Pancreas (tissue), 10 donors: ENCODE measurements at places on chromosomes 2 and 18. TPM values are rescaled to one million over a fixed set of nuclear protein-coding genes. Genes with fewer than 3 reads are reported as not detected.
A peak's percentile ranks its signal among the peaks of the same experiment; 100 is the strongest.

DNA sequence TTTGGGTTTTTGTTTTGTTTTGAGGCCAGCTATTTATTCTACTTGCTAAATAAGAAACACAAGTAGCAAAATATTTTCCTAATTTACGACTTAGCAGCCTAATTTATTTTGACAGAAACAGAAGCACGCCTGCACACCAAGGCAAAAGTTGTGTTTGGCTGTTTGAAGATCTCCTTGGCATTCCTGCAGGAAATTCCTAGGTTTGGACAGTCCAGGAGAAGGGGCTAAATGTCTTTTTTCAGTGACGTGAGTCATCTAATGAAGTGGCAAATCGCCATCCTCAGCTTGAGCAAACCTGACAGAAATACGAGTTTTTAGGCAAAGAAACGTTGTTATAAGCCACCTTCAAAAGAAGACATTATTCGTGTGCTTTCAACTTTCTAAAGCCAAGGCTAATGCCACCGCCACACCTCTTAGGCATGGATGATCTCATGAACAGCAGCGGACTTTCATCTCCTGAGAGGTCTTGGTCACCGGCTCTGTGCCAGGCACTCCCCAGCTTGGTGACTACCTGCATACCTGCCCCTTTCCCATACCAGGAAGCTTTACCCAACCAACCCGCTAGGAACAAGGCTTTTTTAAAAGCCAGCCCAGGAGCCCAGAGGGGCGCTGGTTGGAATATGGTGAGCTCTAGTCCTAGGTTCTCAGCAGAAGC is 30.9 kb downstream of the STK39 start:
- H3K4me3 ChIP-seq: no peak overlapping the region
- H3K4me1 ChIP-seq: peaks cover 21% of the 10 kb centered on the region
- DNase-seq: no peak
- no peak overlapping the region for H3K27ac ChIP-seq

DNA sequence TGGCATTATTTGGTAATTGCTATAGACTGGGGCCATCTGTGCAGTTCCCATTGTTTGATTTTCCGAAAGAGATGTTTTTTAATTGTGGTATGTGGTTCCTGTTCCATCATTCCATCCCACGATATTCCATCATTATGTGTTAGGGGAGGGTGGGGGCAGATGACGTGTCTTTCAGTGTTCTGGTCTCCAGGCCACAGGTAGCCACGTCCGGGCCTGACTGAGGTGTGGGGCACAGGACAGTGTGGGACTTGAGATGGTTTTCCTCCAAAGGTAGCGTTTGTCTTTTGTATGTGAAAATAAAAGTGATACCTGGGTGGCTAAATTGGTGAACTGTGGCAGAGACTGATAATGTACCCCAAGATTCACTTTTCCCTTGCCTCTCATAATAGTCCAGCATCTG is 192.2 kb upstream of the HAAO start:
- no peaks in the 10 kb centered on the region for H3K36me3 ChIP-seq
- no peaks in the 10 kb centered on the region for H3K27me3 ChIP-seq
- peak overlapping the region; percentile 60 for H3K27ac ChIP-seq
- DNase-seq: no peak
- no peak overlapping the region for H3K4me3 ChIP-seq
- peaks cover 12% of the 10 kb centered on the region for H3K4me1 ChIP-seq

- no peaks in the 10 kb centered on the region for H3K36me3 ChIP-seq
- H3K4me1 ChIP-seq: peaks cover 32% of the 10 kb centered on the region
- no peak for DNase-seq
- H3K27me3 ChIP-seq: no peaks in the 10 kb centered on the region
- H3K27ac ChIP-seq: no peak overlapping the region
Measured at GRCh38 chr2:190352668-190353536, 9.5 kb downstream of the INPP1 start.

DNA sequence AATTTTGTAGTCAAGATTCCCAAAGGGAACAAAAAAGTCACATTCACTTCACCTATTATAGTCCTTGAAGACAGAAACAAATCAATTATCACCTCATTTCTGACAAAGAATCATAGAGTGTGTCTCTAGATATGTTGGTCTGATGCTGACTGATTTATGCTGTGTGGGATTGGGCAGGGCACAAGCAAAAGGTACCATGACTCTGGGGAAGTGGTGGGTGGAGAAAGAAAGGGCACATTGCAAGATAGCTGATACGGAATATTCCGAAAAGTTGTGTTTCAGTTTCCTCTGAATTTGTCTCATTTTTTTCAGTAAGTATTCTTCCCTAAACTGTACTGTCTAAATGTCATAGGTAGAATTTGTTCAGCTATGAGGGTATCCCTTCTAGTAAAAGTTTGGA is 268.0 kb downstream of the MREG start:
- no peaks in the 10 kb centered on the region for H3K4me1 ChIP-seq
- H3K4me3 ChIP-seq: no peak overlapping the region
- no peaks in the 10 kb centered on the region for H3K27me3 ChIP-seq
- no peaks in the 10 kb centered on the region for H3K36me3 ChIP-seq

DNA sequence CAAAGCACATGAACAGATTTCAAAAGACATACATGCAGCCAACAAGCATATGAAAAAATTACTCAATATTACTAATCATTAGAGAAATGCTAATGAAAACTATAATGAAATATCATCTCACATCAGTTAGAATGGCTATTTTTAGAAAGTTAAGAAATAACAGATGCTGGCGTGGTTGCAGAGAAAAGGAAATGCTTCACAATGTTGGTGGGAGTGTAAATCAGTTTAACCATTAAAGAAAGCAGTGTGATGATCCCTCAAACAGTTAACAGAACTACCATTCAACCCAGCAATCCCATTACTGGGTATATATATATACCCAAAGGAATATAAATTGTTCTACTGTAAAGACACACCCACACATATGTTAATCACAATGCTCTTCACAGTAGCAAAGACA is 117.7 kb upstream of the SETBP1 start:
- DNase-seq: no peak
- H3K36me3 ChIP-seq: no peaks in the 10 kb centered on the region
- H3K27ac ChIP-seq: no peak overlapping the region
- H3K4me3 ChIP-seq: no peak overlapping the region
- no peaks in the 10 kb centered on the region for H3K4me1 ChIP-seq

The IL1RL1 gene
- 0.28 TPM for total RNA-seq

The LYPD6B gene
- 5.6 TPM for total RNA-seq

DNA sequence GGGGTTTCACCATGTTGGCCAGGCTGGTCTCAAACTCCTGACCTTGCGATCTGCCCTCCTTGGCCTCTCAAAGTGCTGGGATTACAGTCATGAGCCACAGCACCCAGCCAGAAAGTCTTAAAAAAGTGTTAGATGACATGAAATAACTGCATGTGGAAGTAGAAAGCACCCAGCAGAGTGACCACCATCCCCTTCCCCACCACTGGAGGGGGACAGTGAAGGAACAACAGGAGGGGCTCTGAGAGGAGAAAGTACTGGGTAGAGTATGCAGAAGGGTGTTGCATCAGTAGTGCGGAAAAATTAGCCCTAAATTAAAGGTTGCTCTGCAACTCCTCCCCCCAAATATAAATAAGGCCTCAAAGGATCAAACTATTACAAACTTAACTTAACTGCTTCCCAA is 230.5 kb downstream of the ZNF521 start:
- DNase-seq: no peak
- H3K4me3 ChIP-seq: no peak overlapping the region
- no peaks in the 10 kb centered on the region for H3K27me3 ChIP-seq
- no peaks in the 10 kb centered on the region for H3K36me3 ChIP-seq
- H3K27ac ChIP-seq: no peak overlapping the region

GRCh38 chr2:112138159-112139032 is at the start of gene FBLN7:
FBLN7 (plus strand) TSS chr2:112138385; CDS start chr2:112138656, 271 bp downstream.
- H3K36me3 ChIP-seq: no peaks in the 10 kb centered on the region
- no peak within 1 kb of the TSS for H3K27ac ChIP-seq
- H3K4me3 ChIP-seq: peak within 1 kb of the TSS; percentile 50
- no peaks in the 10 kb centered on the region for H3K4me1 ChIP-seq
- DNase-seq: no peak
- no peaks in the 10 kb centered on the region for H3K27me3 ChIP-seq

The CYBRD1 gene
- total RNA-seq: 29.3 TPM

GRCh38 chr2:23901966-23902846 is 24.7 kb downstream of the ATAD2B start:
- no peaks in the 10 kb centered on the region for H3K27me3 ChIP-seq
- DNase-seq: no peak
- H3K36me3 ChIP-seq: no peaks in the 10 kb centered on the region
- H3K27ac ChIP-seq: no peak overlapping the region
- no peaks in the 10 kb centered on the region for H3K4me1 ChIP-seq
- H3K4me3 ChIP-seq: no peak overlapping the region

The UCN gene
- total RNA-seq: 0.52 TPM

The KCNG3 gene
- total RNA-seq: 0.83 TPM

The MAL gene
- 0.55 TPM for total RNA-seq

GRCh38 chr18:29147944-29148343 is 971.0 kb upstream of the CDH2 start:
- no peaks in the 10 kb centered on the region for H3K27me3 ChIP-seq
- H3K4me3 ChIP-seq: no peak overlapping the region
- no peaks in the 10 kb centered on the region for H3K4me1 ChIP-seq
- H3K27ac ChIP-seq: no peak overlapping the region
- DNase-seq: no peak
- no peaks in the 10 kb centered on the region for H3K36me3 ChIP-seq

GRCh38 chr2:181138816-181139215 is 158.4 kb downstream of the UBE2E3 start:
- no peaks in the 10 kb centered on the region for H3K36me3 ChIP-seq
- no peaks in the 10 kb centered on the region for H3K4me1 ChIP-seq
- H3K27me3 ChIP-seq: no peaks in the 10 kb centered on the region
- no peak overlapping the region for H3K4me3 ChIP-seq
- no peak overlapping the region for H3K27ac ChIP-seq

The LIMS1 gene
- total RNA-seq: 17.6 TPM

DNA sequence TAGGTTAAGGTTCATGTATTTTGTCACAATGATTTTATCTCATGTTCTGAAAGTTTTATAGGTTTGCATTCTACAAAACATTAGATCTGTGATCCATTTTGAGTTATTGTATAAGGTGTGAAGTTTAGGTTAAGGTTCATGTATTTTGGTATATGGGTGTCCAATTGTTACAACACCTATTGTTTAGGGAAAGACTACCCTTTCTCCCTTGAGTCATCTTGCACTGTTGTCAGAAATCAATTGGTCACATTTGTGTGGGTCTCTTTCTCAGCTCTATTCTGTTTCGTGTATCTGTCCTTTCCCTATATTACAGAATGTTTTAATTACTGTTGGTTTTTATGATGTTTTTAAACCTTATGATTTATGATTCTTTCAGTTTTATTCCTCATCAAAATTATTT is 192.3 kb downstream of the MCFD2 start:
- no peak overlapping the region for H3K4me3 ChIP-seq
- no peak overlapping the region for H3K27ac ChIP-seq
- H3K36me3 ChIP-seq: no peaks in the 10 kb centered on the region

DNA sequence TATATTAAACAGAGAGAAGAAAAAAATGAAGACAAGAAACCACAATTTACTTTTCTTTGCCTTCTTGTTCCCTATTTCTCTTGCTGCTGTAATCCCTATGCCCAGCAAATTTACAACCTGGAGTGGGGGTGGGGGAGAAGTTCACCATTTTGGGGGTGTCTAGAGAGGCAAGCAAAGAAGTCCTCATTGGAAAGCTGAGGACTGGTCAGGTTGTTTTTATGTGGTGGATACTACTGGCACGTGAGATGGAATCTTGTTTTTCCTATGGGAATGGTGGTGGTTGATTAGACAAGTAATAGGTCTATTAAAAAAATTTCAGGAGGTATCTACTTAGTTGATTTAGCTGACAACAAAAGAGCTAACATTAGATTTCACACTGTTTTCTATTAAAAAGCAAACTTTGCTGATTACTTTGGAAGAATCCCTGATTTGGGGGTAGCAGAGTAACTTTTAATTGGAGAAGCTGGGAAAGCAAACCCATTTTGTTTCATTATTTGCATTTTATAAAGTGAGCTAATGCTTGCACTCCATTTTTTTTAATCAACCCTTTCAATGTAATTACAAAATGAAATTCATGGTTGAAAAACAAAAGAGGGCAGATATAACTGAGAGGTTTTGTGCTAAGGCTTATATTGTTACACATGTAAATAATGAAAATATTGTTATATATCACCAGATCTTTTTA is 6.0 kb downstream of the POU3F3 start:
- H3K27ac ChIP-seq: no peak overlapping the region
- peaks cover 19% of the 10 kb centered on the region for H3K27me3 ChIP-seq
- no peaks in the 10 kb centered on the region for H3K4me1 ChIP-seq
- no peak for DNase-seq
- no peaks in the 10 kb centered on the region for H3K36me3 ChIP-seq

The MEP1B gene
- total RNA-seq: not detected

DNA sequence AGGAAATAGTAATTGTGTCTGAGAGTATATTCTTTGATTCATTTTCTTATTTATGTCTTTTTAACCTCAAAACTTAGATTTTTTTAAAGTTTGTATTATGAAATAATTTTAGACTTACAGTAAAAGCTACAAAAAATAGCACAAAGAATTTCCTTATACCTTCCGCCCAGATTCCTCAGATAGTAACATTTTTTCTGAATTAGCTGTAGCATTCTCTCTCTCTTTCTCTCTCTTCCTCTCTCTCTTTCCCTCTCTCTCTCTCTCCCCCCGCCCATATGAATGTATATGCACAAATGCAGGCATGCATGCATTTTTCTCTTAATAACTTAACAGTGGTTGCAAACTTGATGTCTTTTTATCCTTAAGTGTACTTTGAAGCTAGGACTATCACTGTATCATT is 361.1 kb upstream of the NRP2 start:
- DNase-seq: no peak
- no peaks in the 10 kb centered on the region for H3K27me3 ChIP-seq
- H3K4me3 ChIP-seq: no peak overlapping the region

GRCh38 chr18:53796040-53796729 is 428.3 kb downstream of the MBD2 start:
- H3K4me3 ChIP-seq: no peak overlapping the region
- no peaks in the 10 kb centered on the region for H3K4me1 ChIP-seq
- H3K27me3 ChIP-seq: no peaks in the 10 kb centered on the region
- no peaks in the 10 kb centered on the region for H3K36me3 ChIP-seq
- H3K27ac ChIP-seq: no peak overlapping the region
- no peak for DNase-seq
